Upper lobe of right lung (tissue), 1 donor: ENCODE measurements at places on chromosomes 3 and 15.
A peak's percentile ranks its signal among the peaks of the same experiment; 100 is the strongest.

- H3K4me3 ChIP-seq, result no peak overlapping the region
- no peak for DNase-seq
- no peaks in the 10 kb centered on the region for H3K36me3 ChIP-seq
- H3K27ac ChIP-seq, result no peak overlapping the region
- H3K27me3 ChIP-seq, result no peaks in the 10 kb centered on the region
These were observed 1015.5 kb upstream of the CFAP20DC start for GRCh38 chr3:60065227-60065868.

DNA sequence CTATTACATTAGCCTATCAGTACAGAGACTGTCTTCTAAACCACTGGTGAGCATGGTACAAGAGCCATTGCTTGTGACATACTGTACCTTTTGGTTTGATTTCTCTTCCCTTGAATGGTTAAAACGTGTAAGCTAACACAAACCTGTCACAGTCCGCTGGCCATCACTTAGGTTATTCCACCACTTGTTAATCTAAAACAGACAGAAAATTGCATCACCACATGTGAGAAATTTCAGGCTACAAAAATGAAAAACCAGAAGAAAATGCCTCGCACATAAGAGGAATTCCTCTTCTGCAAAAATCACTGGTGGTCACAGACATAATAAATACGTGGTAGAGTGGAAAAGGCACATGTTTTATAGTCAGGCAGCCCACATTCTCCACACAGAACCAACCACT lies 22.1 kb downstream of the PARL start:
- H3K27ac ChIP-seq, result no peak overlapping the region
- no peak for DNase-seq
- no peak overlapping the region for H3K4me3 ChIP-seq

DNA sequence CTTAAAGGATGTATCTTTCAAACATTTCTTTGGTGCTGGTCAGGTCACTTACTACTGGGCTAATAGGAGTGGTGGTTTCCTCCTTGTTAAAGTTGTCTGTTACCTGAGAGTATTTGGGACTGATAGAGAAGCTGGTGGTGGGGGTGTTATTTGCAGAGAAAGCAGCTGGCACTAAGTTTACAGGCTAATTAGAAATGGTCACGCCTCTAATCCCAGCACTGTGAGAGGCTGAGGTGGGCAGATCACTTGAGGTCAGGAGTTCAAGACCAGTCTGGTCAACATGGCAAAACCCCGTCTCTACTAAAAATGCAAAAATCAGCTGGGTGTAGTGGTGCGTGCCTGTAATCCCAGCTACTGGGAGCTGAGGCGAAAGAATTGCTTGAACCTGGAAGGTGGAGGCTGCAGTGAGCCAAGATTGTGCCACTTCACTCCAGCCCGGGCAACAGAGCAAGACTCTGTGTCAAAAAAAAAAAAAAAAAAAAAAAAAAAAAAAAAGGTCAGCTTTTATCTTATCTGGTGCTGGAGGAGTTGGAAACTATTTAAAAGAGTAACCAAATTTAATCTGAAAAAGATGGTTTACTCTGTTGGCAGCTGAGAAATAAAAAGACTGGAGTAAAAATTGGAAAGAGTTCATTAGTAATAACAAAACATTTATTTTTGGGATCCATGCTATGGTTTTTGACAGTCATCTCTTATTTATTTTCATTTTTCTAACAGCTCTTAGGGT lies 332.6 kb downstream of the PTPRG start:
- H3K27ac ChIP-seq, result no peak overlapping the region
- H3K36me3 ChIP-seq, result no peaks in the 10 kb centered on the region
- no peak overlapping the region for H3K4me3 ChIP-seq
- H3K4me1 ChIP-seq, result peaks cover 12% of the 10 kb centered on the region
- H3K27me3 ChIP-seq, result no peaks in the 10 kb centered on the region

DNA sequence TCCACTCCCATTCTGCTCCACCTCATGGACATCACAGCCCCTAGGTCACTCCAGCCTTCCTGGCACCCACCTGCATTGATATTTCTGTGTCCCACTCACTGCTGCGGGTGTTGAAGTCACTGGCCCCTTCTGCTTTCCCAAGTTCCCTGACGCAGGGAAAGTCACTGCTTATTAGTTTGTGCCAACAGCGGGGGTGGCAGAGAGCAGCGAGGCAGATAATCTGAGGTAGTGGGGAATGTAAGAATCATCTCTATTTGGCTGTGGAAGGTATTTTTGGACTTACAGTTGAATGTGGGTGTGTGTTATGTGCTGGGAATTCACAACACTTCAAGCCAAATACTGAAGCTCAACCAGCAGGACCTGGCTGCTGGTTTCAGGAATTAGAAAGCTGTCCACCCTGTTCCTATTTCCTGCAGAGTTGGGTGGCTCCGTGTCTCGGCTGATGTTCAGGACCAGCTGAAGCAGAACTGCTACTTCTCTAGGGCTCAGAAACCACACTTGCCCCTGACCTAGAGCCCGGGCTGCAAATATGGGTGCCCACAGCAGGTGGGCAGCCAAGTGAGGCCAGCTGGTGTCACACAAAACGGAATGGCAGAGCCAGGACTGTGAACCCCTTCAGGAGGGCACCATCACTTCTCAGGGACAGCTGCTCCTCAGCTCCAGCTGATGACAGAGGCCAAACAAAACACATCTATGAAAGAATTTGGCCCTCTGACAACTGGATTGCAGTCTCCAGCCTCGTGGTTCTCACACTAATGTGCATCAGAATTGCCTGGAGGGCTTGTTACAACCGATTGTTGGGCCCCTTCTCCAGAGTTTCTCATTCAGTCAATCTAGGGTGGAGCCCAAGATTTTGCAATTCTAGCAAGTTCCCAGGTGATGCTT lies 57.7 kb downstream of the SEMA5B start:
- H3K27me3 ChIP-seq, result no peaks in the 10 kb centered on the region
- H3K36me3 ChIP-seq, result no peaks in the 10 kb centered on the region
- DNase-seq, result no peak
- H3K27ac ChIP-seq, result no peak overlapping the region

- peaks cover 31% of the 10 kb centered on the region for H3K4me1 ChIP-seq
- no peaks in the 10 kb centered on the region for H3K27me3 ChIP-seq
- peak overlapping the region; percentile 69 for H3K4me3 ChIP-seq
- H3K27ac ChIP-seq, result peak overlapping the region; percentile 85
These were observed 708 bp upstream of the GCHFR start for GRCh38 chr15:40762919-40763800.

- no peak overlapping the region for H3K4me3 ChIP-seq
- H3K27me3 ChIP-seq, result no peaks in the 10 kb centered on the region
- H3K4me1 ChIP-seq, result peaks cover 13% of the 10 kb centered on the region
- peak; percentile 83 for DNase-seq
These were observed 8.8 kb downstream of the ADPRH start for GRCh38 chr3:119588112-119588511.

DNA sequence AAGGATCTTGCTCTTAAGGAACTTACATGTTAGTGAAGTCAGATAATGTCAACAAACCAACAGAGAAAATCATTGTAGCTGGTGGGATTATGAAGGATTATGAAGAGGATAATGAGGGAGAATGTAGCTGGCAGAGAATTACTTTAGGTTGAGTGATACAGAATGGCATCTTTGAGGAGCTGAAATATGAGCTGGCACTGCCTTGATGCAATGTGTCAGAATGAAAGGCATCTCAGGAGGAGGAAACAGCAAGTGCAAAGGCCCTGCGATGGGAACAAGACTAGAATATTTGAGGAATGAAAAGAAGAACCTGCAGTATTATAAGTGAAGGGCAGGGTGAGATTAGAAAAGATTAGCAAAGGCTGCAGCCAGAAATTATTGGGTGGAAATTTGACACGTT lies 237.2 kb upstream of the ADAMTS9 start:
- H3K4me1 ChIP-seq, result no peaks in the 10 kb centered on the region
- DNase-seq, result no peak
- H3K36me3 ChIP-seq, result no peaks in the 10 kb centered on the region
- H3K27ac ChIP-seq, result no peak overlapping the region

GRCh38 chr3:101248736-101249135 lies 71.6 kb downstream of the IMPG2 start:
- DNase-seq, result no peak
- H3K27me3 ChIP-seq, result no peaks in the 10 kb centered on the region
- H3K36me3 ChIP-seq, result no peaks in the 10 kb centered on the region
- no peaks in the 10 kb centered on the region for H3K4me1 ChIP-seq

- H3K4me1 ChIP-seq, result peaks cover 5% of the 10 kb centered on the region
- H3K27me3 ChIP-seq, result peaks cover 6% of the 10 kb centered on the region
- no peaks in the 10 kb centered on the region for H3K36me3 ChIP-seq
- peak overlapping the region; percentile 96 for H3K27ac ChIP-seq
These were observed 1.1 kb upstream of the WWTR1 start for GRCh38 chr3:149658744-149659497.

GRCh38 chr3:86993704-86994103 lies 2.8 kb upstream of the VGLL3 start:
- DNase-seq, result no peak
- no peak overlapping the region for H3K4me3 ChIP-seq
- H3K36me3 ChIP-seq, result no peaks in the 10 kb centered on the region

GRCh38 chr3:119580067-119580760 lies 922 bp downstream of the ADPRH start:
- H3K4me1 ChIP-seq, result peaks cover 20% of the 10 kb centered on the region
- peak overlapping the region; percentile 66 for H3K4me3 ChIP-seq
- peak; percentile 71 for DNase-seq
- no peaks in the 10 kb centered on the region for H3K36me3 ChIP-seq

GRCh38 chr3:117480525-117480924 lies 770.9 kb downstream of the TUSC7 start:
- H3K36me3 ChIP-seq, result no peaks in the 10 kb centered on the region
- H3K27me3 ChIP-seq, result no peaks in the 10 kb centered on the region
- H3K4me3 ChIP-seq, result no peak overlapping the region
- H3K27ac ChIP-seq, result no peak overlapping the region

DNA sequence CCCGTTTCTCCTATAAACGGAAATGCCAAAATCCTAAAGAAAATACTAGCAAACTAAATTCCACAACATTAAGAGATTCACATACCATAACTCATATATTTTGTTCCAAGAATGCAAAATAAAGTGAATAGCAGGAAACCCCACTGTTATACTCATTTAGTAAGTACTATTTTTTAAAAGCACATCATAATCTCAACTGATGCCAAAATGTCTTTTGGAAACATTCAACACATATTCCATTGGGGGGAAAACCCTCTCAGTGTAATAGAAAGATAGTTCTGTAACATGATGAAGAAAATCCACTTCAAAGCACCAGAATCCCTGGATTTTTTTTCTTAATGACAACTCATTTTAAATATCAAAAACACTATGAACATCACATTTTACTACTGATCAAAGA lies 93.0 kb upstream of the EIF1B start:
- no peak overlapping the region for H3K27ac ChIP-seq
- no peaks in the 10 kb centered on the region for H3K36me3 ChIP-seq
- H3K27me3 ChIP-seq, result no peaks in the 10 kb centered on the region
- H3K4me1 ChIP-seq, result no peaks in the 10 kb centered on the region

DNA sequence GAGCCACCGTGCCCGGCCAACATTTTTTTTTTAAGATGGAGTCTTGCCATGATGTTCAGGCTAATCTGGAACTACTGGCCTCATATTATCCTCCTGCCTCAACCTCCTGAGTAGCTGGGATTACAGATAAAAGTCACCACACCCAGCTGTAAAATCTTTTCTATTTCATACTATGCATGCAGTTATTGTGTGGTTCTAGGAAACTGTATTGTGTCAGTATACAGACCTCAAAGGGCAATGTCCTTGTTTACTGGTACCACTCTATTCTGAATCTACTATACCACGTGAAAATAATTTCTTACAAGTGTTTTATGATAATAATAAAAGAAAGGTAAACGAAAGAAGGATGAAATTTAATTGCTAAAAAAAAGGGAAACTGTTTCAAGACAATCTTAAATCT lies 123.5 kb upstream of the PTX3 start:
- H3K36me3 ChIP-seq, result no peaks in the 10 kb centered on the region
- H3K4me1 ChIP-seq, result no peaks in the 10 kb centered on the region

GRCh38 chr15:59384507-59384906 lies 11.8 kb upstream of the MYO1E start:
- no peak for DNase-seq
- H3K4me3 ChIP-seq, result no peak overlapping the region
- H3K36me3 ChIP-seq, result no peaks in the 10 kb centered on the region
- H3K27ac ChIP-seq, result no peak overlapping the region

- peaks cover 34% of the 10 kb centered on the region for H3K4me1 ChIP-seq
- H3K4me3 ChIP-seq, result peak overlapping the region; percentile 92
- no peaks in the 10 kb centered on the region for H3K27me3 ChIP-seq
- peak; percentile 62 for DNase-seq
- peak overlapping the region; percentile 94 for H3K27ac ChIP-seq
These were observed 801 bp upstream of the NGRN start for GRCh38 chr15:90264671-90265070.

DNA sequence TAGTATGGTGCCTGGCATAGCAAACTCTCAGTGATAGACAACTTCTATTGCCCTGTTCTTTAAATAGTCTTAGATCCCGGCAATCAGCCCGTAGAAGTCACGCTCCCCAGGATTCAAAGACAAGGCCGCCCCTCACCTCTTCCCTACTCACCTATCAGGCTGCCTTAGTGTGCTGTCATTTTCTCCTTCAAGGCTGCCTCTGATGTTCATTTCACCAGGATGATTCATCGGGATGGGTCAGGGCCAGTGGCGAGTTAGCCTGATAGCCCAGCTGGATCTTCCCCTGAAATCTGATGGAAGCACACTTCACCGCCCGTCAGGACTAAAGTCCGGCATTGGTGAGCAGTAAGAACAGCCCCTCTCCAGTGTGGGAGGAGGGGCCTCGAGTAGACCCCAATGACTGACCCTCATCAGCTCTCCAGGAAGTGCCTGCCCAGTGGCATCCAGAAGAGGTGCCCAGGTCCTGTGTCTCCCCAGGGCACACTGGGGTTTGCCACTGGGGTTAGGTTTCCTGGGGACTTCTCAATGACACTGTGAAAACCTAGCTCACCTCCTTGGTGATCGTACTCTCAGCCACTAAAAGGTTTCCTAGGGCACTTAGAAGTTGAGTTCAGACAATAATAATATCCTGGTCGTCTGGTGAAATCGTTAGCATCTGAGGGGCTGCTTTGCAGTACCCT lies 37.5 kb downstream of the TPM1 start:
- no peaks in the 10 kb centered on the region for H3K27me3 ChIP-seq
- H3K4me3 ChIP-seq, result no peak overlapping the region
- no peak for DNase-seq
- no peak overlapping the region for H3K27ac ChIP-seq
- H3K36me3 ChIP-seq, result no peaks in the 10 kb centered on the region

- H3K36me3 ChIP-seq, result no peaks in the 10 kb centered on the region
- no peak overlapping the region for H3K4me3 ChIP-seq
- H3K27ac ChIP-seq, result peak overlapping the region; percentile 82
- H3K27me3 ChIP-seq, result no peaks in the 10 kb centered on the region
- DNase-seq, result no peak
These were observed 62.6 kb downstream of the CRTC3 start for GRCh38 chr15:90592131-90592881.

DNA sequence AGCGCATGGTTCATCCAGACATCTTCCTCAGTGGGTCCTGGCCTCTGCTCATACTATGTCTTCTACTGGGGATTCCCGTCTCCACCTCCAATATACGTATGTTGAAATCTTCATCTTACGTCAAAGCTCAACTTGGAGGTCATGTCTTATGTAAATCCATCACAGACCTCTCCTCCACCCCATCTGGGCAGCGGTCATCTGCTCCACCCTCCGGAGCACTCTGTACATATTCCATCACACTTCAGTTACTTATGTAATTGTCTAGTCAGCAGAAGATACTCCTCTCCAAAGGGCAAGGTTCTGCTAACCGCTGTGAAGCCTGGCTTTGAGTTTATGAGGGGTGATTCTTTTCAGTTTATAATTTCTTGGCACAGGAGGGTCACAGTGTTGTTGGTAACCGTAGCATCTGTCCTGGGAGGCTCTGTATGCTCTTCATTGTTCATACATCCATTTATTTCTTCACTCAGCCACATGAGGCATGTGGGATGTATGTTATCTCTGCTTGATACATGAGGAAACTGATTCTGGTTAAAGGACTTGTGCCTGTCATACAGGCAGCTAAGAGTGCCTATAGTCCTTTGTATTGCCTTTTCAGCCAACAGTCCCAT lies 22.1 kb downstream of the MAP2K1 start:
- no peaks in the 10 kb centered on the region for H3K36me3 ChIP-seq
- H3K4me3 ChIP-seq, result no peak overlapping the region
- H3K4me1 ChIP-seq, result peaks cover 46% of the 10 kb centered on the region
- no peak overlapping the region for H3K27ac ChIP-seq
- DNase-seq, result no peak
